Fibroblast of lung (primary cell): ENCODE measurements at places on chromosomes 12 and 14. TPM values are rescaled to one million over a fixed set of nuclear protein-coding genes. Genes with fewer than 3 reads are reported as not detected.

The MANSC1 gene
- total RNA-seq = 1.3 and 1.8 TPM in 2 replicates

The ADCY4 gene
- total RNA-seq = 1.3 and 7.4 TPM in 2 replicates

The COPS7A gene
- 67.0 and 79.1 TPM in 2 replicates for total RNA-seq

The MIA2 gene
- 11.8 and 15.0 TPM in 2 replicates for total RNA-seq

The TBX3 gene
- total RNA-seq = 39.5 and 66.4 TPM in 2 replicates

The APOF gene
- total RNA-seq = not detected in 2 replicates

The CIROP gene
- total RNA-seq = 0.17 and 1.0 TPM in 2 replicates

The TTC9 gene
- total RNA-seq = 1.3 and 4.3 TPM in 2 replicates

The STXBP6 gene
- total RNA-seq = 4.5 and 7.7 TPM in 2 replicates

The ACVRL1 gene
- total RNA-seq = 20.8 and 36.2 TPM in 2 replicates

The C1R gene
- total RNA-seq = 407 and 650 TPM in 2 replicates

The KRT2 gene
- not detected in 2 replicates for total RNA-seq

The REC8 gene
- total RNA-seq = 0.51 and 1.8 TPM in 2 replicates

The RDH12 gene
- total RNA-seq = not detected in 2 replicates

The TGFB3 gene
- total RNA-seq = 5.9 and 10.5 TPM in 2 replicates

The TSPAN9 gene
- 26.7 and 35.2 TPM in 2 replicates for total RNA-seq

The KRT79 gene
- total RNA-seq = not detected in 2 replicates

The ALX1 gene
- not detected in 2 replicates for total RNA-seq

The PRIMA1 gene
- not detected in 2 replicates for total RNA-seq

The NRIP2 gene
- under 0.01 and 0.17 TPM in 2 replicates for total RNA-seq

The ZNF839 gene
- 8.2 and 8.8 TPM in 2 replicates for total RNA-seq

The LBHD2 gene
- not detected in 2 replicates for total RNA-seq

The LRFN5 gene
- total RNA-seq = 2.8 and 3.6 TPM in 2 replicates

The CCDC196 gene
- total RNA-seq = not detected in 2 replicates

The GPR137C gene
- 0.50 and 0.51 TPM in 2 replicates for total RNA-seq

The RNASE3 gene
- not detected in 2 replicates for total RNA-seq

The G2E3 gene
- 14.1 and 14.7 TPM in 2 replicates for total RNA-seq

The RFX4 gene
- total RNA-seq = not detected in 2 replicates

The KRT71 gene
- total RNA-seq = not detected in 2 replicates

The TDRD9 gene
- total RNA-seq = 0.50 and 1.0 TPM in 2 replicates

The TMED8 gene
- 7.4 TPM in 2 replicates for total RNA-seq

The GZMB gene
- not detected in 2 replicates for total RNA-seq

The TGM1 gene
- total RNA-seq = 0.51 and 0.83 TPM in 2 replicates

The INHBC gene
- total RNA-seq = not detected in 2 replicates

The B4GALNT1 gene
- 0.51 and 2.3 TPM in 2 replicates for total RNA-seq

The ART4 gene
- total RNA-seq = not detected in 2 replicates

The RESF1 gene
- total RNA-seq = 12.7 and 15.9 TPM in 2 replicates

The AJUBA gene
- total RNA-seq = 57.0 and 84.9 TPM in 2 replicates

The PTGR2 gene
- total RNA-seq = 7.2 and 7.9 TPM in 2 replicates

The ZNF891 gene
- total RNA-seq = 1.0 and 1.2 TPM in 2 replicates

The MMP17 gene
- total RNA-seq = 10.8 and 13.5 TPM in 2 replicates

The KRT85 gene
- total RNA-seq = not detected in 2 replicates

The SRRM4 gene
- not detected in 2 replicates for total RNA-seq

The PRB2 gene
- not detected in 2 replicates for total RNA-seq

The RHOJ gene
- total RNA-seq = 1.2 and 4.1 TPM in 2 replicates

The CYP27B1 gene
- total RNA-seq = under 0.01 and 0.17 TPM in 2 replicates

The CD69 gene
- total RNA-seq = not detected in 2 replicates

The PIWIL1 gene
- not detected in 2 replicates for total RNA-seq

The TXNDC16 gene
- total RNA-seq = 3.0 and 5.1 TPM in 2 replicates

The ACSS3 gene
- total RNA-seq = 32.9 and 47.4 TPM in 2 replicates

The LRTM2 gene
- not detected in 2 replicates for total RNA-seq

The KLHL33 gene
- total RNA-seq = 0.26 and 1.5 TPM in 2 replicates

The SIX6 gene
- total RNA-seq = not detected in 2 replicates

The GPR84 gene
- total RNA-seq = not detected in 2 replicates
